ENCODE measurements at places on chromosomes 3 and 15. TPM values are rescaled to one million over a fixed set of nuclear protein-coding genes. Genes with fewer than 3 reads are reported as not detected.
A peak's percentile ranks its signal among the peaks of the same experiment; 100 is the strongest.

GRCh38 chr3:43759297-43759782, 68.6 kb downstream of the ABHD5 start:
- no peaks in the 10 kb centered on the region for H3K27me3 ChIP-seq
- no peaks in the 10 kb centered on the region for H3K4me1 ChIP-seq
- no peaks in the 10 kb centered on the region for H3K36me3 ChIP-seq
- DNase-seq, result no peak
- H3K27ac ChIP-seq, result no peak overlapping the region
- no peak overlapping the region for H3K4me3 ChIP-seq

DNA sequence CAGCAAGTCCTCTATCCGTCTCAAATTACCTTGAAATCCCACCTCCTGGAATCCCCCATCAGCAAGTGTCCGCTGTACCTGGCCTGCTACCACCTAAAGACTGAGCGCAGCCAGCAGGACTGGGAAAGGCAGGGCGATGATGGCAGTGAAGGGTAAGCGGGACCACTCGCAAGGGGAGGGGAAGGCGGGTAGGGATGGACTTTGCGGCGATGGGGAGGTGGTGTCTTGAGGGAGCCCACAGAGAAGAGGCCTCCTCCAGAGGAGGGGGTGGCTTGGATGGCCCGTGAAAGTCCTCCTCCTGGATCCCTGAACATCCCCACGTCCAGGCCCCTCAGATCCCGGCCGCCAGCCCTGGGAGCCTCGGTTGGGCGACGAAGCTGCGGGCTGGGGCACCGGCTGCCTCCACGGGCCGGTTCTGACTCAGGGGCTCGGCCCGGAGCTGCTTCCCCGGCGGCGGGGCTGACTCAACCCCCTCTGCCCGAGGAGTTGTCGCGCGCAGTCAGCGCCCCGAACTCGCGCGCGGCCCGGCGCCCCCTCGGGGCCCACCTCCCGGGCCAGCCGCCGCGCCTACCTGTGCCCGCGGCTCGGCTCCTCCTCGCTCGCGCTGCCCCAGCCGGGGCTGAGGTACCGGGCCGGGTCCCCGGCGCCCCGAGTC, 512 bp downstream of the LARP6 start:
- peak overlapping the region; percentile 82 for H3K4me3 ChIP-seq
- no peak for DNase-seq
- H3K4me1 ChIP-seq, result no peaks in the 10 kb centered on the region
- peak overlapping the region; percentile 84 for H3K27ac ChIP-seq
- no peaks in the 10 kb centered on the region for H3K27me3 ChIP-seq

DNA sequence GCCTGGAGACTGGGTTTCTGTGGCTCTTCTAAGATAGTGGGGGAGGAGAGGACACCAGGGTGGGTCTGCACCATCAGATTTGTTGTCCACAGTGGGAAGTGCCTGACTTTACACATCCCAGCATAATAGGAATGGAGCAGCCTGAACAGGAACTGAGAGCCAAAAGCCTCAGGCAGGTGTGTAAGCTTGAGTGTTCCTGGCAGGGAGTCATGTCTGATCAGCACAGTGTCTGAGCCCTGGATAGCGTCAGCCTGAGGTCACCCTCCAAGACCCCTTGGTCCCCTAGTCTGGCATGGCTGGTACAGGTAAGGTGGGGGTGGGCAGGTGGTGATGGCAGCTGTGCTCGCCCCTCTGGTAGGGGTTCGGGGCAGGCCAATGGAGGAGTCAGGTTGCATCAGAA, 20.2 kb downstream of the INSYN1 start:
- DNase-seq, result no peak
- H3K27me3 ChIP-seq, result no peaks in the 10 kb centered on the region
- H3K4me1 ChIP-seq, result no peaks in the 10 kb centered on the region
- H3K4me3 ChIP-seq, result no peak overlapping the region

GRCh38 chr3:58691997-58692396, 25.4 kb upstream of the FAM3D start:
- no peaks in the 10 kb centered on the region for H3K27me3 ChIP-seq
- no peak for DNase-seq
- no peaks in the 10 kb centered on the region for H3K4me1 ChIP-seq
- no peak overlapping the region for H3K27ac ChIP-seq

GRCh38 chr3:33993631-33994030, 195.2 kb downstream of the PDCD6IP start:
- no peaks in the 10 kb centered on the region for H3K4me1 ChIP-seq
- H3K4me3 ChIP-seq, result no peak overlapping the region
- DNase-seq, result no peak
- no peaks in the 10 kb centered on the region for H3K27me3 ChIP-seq
- no peaks in the 10 kb centered on the region for H3K36me3 ChIP-seq

DNA sequence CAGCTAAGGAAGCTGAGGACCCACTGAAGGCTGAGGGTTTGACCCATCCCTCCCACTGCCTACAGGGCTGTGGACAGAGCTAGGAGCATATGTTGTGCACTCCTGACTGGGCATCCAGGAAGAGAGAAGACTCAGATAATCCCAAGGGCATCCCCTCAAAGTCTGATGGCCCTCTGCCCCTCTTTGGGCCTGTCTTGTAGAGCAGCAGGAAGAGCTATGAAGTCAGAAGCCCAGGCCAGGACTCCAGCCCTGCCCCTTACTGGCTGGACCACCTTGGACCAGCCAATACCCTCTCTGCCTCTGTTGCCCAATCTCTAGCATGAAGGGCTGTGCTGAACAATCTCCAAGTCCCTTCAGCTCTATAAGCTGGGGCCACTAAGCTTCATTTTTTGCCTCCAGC, 210.8 kb downstream of the RPLP1 start:
- H3K27ac ChIP-seq, result no peak overlapping the region
- no peak for DNase-seq
- no peak overlapping the region for H3K4me3 ChIP-seq
- H3K36me3 ChIP-seq, result no peaks in the 10 kb centered on the region
- no peaks in the 10 kb centered on the region for H3K27me3 ChIP-seq

- H3K4me3 ChIP-seq, result no peak overlapping the region
- no peaks in the 10 kb centered on the region for H3K27me3 ChIP-seq
- no peaks in the 10 kb centered on the region for H3K4me1 ChIP-seq
- no peaks in the 10 kb centered on the region for H3K36me3 ChIP-seq
Measured at GRCh38 chr3:179713643-179714090, 60.8 kb downstream of the USP13 start.

DNA sequence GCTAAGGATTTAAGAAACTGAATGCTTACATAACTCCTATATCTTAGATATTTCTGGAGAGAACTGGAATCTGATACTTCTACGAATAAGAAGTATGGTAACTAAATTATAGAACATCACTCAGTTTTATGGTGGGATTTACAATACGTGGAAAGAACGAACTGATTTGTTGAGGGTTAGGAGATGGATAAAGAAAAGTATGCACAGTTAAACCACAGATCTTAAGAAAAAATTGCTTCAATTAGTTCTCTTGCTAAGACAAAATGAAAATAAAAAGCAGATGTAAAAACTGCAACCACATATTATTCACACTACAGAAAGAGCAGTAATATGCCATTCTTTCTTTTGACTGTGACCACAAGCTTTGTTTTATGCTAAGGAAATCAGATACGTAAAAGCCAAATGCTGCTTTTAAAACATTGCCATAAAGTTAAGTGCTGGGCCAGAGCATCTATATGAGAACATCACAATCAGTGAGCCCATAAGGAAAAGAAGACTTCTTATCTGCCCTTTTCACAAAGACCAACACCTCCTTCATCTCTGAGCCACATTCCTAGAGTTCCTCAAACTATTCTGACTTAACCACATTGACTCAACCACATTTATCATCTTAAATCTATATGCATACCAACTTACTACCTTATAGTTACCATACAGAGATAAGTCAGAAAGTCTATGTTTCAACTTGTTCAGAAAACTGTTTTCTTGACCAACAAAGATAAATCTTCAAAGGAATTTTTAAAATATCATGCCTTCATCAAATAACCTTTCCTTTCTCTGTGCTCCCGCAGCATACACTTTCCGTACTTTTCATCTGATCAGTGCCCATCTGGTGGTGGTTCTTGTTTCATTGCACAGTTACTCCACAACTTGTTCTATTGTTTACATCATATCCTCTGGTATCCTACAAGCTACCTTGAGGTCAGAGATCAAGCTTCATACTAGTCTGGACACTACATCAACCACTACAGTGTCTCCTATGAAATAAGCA, 61.7 kb downstream of the FSIP1 start:
- no peak for DNase-seq
- no peaks in the 10 kb centered on the region for H3K4me1 ChIP-seq
- no peaks in the 10 kb centered on the region for H3K36me3 ChIP-seq

DNA sequence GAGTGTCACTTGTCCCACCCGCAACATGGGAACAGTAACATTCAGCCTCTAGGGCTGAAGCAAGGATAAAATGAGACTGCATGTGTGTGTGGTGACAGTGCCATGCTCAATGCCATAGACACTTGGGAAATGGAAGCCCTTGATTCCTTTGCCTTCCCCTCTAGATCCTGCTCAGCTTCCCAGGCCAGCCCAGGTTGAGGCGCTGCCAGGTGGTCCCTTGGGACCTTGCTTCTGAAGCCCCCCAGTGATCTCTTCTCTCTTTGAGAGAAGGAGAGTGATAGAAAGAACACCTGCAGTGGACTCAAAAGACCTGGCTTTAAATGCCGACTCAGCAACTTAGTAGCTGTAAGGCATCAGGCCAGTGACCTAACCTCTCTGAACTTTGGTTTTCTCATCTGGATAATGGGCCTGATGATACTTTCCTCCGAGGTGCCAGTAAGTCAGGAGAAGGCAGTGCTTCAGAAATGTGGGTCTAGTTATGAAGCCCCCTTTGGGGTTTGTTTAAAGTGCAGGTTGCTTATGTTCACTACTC, 144.5 kb downstream of the RPLP1 start:
- no peaks in the 10 kb centered on the region for H3K36me3 ChIP-seq
- DNase-seq, result no peak
- no peaks in the 10 kb centered on the region for H3K27me3 ChIP-seq
- H3K4me3 ChIP-seq, result no peak overlapping the region
- no peak overlapping the region for H3K27ac ChIP-seq

GRCh38 chr3:62817678-62818077, 57.5 kb downstream of the CADPS start:
- no peak overlapping the region for H3K27ac ChIP-seq
- H3K36me3 ChIP-seq, result no peaks in the 10 kb centered on the region
- H3K27me3 ChIP-seq, result no peaks in the 10 kb centered on the region
- H3K4me3 ChIP-seq, result no peak overlapping the region
- DNase-seq, result no peak
- no peaks in the 10 kb centered on the region for H3K4me1 ChIP-seq

DNA sequence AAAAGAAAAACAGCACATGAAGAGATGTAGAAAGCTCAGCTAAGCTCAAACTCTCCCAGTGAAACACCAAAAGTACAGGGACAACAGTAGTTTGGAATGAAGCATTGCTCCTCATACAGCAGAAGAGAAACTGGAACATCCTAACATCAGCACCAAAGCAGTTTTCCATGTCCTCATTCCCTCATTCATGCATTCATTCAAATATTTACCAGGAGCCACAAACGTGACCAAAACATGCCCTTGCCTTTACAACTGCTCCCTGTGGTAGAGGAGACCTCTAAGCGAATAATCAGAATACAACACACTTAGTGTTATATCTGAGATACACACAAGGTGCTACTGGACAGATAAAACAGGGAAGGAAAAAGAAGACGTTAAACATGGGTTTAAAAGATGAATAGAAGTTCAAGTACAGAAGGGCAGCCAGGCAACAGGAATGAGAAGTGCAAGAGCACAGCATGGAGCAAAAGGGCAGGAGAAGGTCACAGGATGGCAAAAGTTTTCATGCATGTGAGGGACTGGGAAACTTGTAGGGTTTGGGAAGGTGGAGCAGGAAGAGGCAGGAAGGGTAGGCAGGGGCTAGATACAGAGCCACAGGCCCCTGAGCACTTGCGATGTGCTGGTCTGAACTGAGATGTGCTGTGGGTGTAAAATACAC, 58.5 kb upstream of the LMCD1 start:
- H3K36me3 ChIP-seq, result no peaks in the 10 kb centered on the region
- peaks cover 13% of the 10 kb centered on the region for H3K4me1 ChIP-seq
- DNase-seq, result no peak
- no peak overlapping the region for H3K4me3 ChIP-seq

DNA sequence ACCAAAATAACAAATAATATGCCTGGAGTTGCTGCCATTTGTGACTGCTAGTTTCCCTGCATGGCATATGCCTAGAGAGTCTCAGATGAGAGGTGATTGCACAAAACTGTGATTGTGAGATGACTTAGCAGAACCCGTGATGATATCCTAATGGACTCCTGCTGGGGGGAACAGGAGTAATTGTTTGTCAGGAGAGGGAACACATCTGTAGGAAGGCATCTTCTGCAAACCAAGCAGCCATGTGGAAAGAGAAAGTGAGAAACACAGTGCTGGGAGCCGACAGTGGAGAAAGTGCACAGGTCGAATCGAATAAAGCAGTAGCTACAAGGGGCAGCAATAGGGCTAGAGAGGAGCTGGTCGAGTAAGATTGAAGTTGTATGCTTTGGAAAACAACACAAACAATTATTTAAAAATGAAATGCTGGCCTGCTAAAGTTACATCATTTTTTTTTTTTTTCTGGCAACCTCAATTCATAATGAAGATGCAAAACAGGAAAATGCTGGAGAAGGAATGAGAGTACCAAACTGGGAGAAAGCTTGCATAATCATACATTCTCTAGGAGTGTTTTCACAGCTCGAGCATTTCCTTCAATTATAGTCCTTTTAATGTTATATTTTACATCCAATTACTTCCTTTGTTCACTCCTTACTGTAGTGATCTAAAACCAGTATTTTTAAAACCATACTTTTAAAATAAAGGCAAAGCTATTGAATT, 494.2 kb upstream of the AGTR1 start:
- no peaks in the 10 kb centered on the region for H3K27me3 ChIP-seq
- H3K27ac ChIP-seq, result no peak overlapping the region
- no peaks in the 10 kb centered on the region for H3K36me3 ChIP-seq
- H3K4me3 ChIP-seq, result no peak overlapping the region

DNA sequence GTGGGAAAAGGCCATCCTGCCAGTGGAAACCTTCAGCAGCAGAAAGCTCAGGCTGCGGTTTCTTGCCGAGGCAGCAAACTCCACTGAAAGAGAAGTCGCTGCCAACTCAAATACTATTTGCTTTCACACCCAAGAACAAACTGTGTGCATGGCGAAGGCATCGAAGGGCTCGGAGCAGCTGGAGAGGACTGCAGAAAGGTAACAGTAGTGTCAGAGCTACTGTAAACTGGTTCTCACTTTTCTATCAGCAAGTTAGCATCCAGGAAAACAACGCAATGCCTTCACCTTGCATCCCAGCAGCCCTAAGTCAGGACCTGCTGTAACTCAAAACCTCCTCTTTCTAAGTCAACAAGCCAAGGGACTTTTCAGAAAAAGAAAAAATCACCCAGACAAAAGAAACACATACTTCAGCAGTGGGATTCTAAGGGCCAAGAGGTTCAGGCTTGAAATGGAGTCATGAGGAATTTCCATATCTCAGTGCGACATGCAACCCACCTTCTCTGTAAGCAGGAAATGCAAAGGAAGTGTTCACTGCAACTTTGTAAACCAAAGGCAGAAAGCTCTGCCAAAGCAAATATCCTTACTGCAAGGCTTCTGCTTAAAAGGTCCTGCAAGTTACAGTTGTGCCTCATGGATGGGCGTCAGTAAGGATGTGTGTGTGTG, 193.5 kb downstream of the FOXP1 start:
- H3K27me3 ChIP-seq, result no peaks in the 10 kb centered on the region
- H3K4me1 ChIP-seq, result peaks cover 6% of the 10 kb centered on the region
- H3K36me3 ChIP-seq, result no peaks in the 10 kb centered on the region
- H3K27ac ChIP-seq, result peak overlapping the region; percentile 15
- H3K4me3 ChIP-seq, result no peak overlapping the region

MESP2 gene
- total RNA-seq, result 1.4 TPM

ADAMTSL3 gene
- total RNA-seq, result 4.5 TPM

IFT57 gene
- total RNA-seq, result 163 TPM
